ENCODE measurements at places on chromosomes 3 and 15.

DNA sequence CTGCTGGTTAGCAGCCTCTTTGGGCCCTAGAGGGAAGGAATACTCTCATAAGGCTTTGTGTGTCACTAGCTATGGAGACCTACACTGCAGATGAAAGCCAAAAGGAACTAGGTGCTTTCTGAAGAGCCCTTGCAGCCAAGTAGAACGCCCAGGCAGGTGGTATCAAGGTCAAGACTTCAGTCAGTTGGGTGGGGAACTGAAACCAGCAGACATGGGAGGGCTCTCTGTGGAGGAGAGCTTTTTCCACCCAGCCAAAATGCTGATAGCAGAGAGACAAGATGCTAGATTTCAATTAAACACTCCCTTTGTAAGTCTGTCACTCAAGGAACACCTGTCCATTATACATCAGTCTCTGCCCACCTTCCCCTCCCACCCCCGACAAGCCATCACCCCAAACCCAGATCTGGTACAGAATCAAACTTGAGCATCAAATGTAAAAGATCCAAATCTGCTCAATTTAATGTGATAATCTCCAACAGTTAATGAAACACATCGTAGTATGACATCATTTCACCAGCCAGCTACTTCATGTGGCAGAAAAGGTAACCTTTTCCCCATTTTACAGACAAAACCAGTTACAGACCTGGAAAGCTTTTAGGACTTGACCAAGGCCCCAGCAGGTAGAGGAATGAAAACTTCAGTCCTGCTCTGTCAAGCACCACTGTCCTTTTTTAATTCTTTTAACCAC is 14.6 kb downstream of the MRPS25 start:
- DNase-seq: no peak

- no peak for DNase-seq
Measured at GRCh38 chr3:4981294-4981664, 2.0 kb downstream of the BHLHE40 start.

DNA sequence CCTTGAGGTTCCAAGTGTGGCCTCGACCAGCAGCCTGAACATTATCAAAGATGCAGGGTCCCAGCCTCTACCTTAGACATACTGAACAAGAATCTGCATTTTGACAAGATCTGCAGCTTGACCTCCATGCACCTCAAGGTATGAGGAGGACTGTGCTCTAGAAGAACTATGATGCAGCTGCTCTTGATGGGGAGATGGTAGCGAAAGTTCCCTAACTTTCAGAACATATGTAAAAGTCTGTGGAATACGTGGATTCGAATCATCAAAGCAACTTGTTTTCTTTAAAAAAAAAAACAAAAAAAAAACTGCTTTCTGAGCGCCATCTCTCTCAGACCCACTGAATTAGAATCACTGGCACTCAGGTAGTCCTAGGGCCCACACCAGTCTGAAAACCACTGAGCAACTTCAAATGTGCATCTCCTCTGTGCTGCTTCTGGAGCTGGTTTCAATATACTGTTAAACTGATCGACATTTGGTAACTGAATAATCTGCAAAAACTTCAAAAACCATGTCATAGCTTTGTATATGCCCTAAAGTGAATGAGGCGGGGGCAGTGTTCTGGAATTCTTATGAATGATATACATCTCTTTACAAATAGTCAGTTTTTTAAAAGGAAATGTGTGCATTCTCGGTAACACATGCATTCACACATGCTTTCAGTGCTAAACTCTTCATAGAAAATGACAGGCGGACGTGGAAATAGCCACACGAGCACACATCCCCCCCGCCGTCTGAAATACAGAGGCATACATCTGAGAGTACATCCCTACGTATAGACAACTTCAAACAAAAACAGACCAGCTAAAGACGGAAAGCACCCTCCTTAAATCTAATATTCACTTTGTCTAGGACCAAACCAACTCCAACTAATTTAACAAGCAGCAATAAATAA is 128.8 kb downstream of the FOXP1 start:
- DNase-seq: no peak

DNA sequence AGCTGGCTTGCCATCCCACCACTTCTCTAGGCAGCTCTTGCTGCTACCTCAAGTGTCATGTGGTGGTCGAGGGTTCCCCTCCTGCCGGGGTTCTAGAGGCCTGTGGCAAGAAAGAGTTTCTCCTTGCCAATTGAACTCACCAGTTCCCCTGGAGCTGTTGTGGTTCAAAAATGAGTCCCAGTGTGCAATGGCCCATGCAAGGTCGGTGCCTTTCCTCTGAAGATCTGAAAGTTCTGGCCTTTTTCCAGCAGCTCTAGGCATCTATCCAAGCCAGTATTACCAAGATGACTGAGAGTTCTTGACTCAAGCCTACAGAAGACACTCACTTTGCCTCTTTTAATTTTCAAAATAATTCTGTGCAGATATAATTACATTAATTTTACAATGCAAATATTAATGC is 163.6 kb downstream of the KCNMB2 start:
- peak; percentile 30 for DNase-seq

GRCh38 chr15:51319539-51319938 is 18.9 kb downstream of the CYP19A1 start:
- DNase-seq: no peak

- peak; percentile 86 for DNase-seq
Measured at GRCh38 chr3:48426944-48427629, 2.8 kb downstream of the PLXNB1 start.

DNA sequence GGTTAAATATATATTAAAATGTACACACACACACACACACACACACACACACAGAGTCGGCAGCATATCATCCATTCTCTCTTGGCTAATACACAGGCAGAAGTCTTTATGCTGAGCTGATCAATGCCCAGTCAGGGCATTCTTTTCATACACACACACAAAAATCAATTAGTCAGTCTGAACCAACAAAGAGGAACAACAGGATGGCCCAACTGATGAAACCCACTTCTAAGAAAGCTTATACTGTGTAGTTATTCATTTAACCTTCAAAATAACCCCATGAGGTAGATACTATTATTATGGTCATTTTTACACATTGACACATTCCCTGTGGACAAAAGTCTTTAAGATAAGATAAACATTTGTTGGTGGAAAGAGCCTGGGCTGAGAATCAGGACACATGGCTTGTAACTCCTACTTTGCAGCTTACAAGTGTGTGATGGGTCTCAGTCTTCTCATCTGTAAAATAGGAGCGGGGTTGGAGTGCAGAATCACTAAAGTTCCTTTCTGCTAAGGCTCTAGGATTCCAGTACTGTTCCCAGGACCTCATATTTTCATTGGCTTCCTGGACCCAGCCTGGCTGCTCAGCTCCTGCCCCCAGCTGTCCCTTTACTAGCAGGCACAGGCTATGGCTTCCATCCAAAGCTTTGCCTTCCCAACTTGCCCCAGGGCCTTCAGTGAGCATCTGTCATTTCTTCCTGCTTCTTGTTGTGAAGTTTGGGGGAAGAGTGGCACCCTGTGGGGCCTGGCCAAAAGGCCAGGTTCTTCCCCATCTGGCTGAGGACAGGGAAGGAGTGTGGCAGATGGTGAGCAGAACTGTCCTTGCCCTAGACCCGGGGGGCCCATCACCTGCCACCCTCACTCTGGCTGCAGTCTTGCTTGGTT is 27.2 kb upstream of the GLCE start:
- no peak for DNase-seq

All from fibroblast of gingiva (primary cell).